ENCODE measurements at places on chromosomes 6 and 20. TPM values are rescaled to one million over a fixed set of nuclear protein-coding genes. Genes with fewer than 3 reads are reported as not detected.
A peak's percentile ranks its signal among the peaks of the same experiment; 100 is the strongest.

Gene COL10A1
- 0.21 TPM for polyA plus RNA-seq

DNA sequence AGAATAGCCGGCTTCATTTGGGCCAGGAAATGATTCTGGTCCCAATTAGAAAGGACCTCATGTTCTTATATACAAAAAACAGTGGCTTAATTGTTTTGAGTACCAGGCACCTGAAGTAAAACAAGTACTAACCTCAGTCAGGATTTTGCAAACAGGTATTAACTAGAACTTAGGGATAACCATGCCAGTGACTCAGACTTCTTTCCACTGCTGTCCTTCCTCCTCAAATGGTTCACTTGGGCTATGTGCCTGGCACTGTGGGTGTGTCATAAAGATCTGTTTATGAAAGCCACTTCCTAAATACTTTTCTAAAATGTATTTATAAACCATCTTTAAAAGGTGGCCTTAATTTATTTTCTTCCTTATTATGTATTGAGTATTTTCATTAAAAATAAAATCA lies 10.7 kb downstream of the CLDN20 start:
- no peak for DNase-seq

DNA sequence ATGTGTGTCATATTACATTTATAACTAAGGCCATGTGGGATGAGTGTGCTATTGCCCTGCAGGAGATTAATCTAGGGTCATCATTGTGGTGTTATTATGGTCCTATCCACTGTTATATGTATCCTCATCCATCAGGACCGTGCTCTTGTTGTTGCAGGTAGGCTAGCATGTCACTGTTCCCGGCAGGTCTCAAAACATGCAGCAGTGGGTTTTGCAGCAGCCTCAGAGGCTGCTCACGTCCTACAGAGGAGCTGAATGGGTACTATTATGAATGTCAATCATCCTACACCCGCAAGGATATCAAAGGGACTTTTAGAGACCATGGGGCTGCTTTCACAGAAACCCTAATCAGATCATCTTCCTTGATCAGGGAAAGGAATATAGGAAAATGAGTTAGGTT lies 318.2 kb downstream of the SAMD5 start:
- no peak for DNase-seq

DNA sequence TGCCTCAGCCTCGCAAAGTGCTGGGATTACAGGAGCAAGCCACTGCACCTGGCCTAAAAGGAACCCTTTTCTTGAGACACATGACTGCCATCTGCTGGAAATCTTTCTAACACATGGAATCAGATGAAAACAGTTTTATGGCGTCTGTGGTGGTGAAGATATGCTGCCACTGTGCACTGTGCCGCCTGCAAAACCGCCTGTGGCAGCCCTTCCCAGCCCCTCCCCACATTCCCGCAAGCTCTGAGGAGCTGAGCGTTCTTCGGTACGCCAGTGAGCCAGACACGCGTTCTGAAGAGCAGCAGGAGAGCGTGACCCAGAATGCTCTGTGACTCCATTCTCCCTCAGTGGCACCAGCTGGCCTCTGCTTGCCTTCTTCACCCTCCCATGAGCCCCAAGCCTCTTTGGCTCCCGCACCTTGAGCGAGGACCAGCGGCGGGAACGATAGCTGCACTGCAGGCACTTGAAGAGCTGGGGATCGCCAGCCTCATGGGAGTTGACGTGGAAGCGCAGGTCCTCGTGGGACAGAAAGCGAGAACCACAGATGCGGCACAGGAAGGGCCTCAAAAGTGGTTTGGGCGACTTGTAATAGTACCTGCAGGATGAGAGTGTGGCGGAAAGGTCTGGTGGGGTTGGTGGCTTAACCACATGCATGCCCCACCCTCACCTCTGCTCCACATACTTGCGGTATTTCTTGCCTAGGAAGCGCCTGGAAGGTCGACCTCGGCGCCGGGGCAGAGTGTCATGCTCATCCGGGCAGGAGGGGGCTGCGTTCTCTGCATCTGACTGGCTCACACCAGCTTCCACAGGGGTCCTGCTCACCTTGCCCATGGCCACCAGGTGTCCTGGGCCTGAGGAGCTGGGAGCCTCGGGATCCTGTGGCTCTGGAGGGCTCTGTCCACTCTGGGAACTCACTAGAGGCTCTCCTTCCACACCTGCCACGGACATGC lies 8.7 kb downstream of the ZNF335 start:
- DNase-seq, result peak; percentile 45

Gene PLCB4
- polyA plus RNA-seq, result 14.9 TPM

GRCh38 chr20:40085513-40085912 lies 603.5 kb downstream of the MAFB start:
- DNase-seq, result no peak

Measured in renal pelvis (tissue), 12 donors.